Amygdala (tissue), 56 donors: ENCODE measurements at places on chromosomes 7 and 10.
A peak's percentile ranks its signal among the peaks of the same experiment; 100 is the strongest.

GRCh38 chr7:133060004-133060403 is 21.9 kb downstream of the CHCHD3 start:
- no peak for DNase-seq

- DNase-seq: no peak
Measured at GRCh38 chr7:106658316-106659165, 2.4 kb downstream of the CCDC71L start.

- peak; percentile 30 for DNase-seq
Measured at GRCh38 chr10:33180390-33180789, 154.1 kb downstream of the NRP1 start.

DNA sequence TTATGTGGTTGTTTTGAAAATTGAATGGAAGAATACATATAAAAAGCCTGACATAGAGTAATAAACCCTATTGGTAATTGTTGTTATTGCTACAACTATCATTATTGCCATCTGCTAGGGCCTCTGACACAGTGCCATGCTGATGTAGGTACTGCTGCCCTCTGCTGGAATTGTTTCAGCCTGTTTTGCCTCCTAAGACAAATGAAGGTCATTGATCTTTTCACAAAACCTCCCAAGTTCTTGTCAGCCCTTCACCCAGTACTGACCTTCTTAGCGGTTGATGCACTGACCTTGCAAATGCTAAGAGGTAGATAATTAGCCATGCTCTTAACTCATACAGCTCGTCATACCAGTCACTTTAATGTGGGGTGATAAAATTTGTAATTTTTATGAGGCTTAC is 975.2 kb downstream of the SORCS1 start:
- no peak for DNase-seq

GRCh38 chr10:69726850-69727249 is 74.9 kb upstream of the COL13A1 start:
- DNase-seq: no peak
